Left hindlimb (tissue), 1 donor: ENCODE measurements at places on chromosomes 7 and 10.

GRCh38 chr7:132049462-132050304 is 493.3 kb upstream of the PODXL start:
- no peak for DNase-seq

DNA sequence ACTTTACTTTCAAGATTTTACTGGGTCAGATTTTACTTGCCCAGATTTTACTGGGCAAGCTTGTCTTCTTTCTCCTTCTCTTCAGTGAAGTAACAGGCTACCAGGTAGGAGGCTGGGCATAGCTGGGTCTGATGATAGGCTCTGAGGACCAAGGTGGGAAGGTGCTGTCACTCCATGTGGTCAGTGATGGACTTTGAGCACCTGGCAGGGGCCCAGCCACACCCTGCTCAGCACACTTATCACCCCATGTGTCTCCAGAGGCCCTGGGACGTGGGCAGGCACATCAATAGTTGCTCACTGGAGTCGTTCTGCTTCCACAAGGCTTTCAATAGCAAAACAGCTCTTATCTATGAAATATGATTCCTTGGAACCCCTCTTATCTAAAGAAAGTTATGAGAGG is 70.5 kb upstream of the GPR26 start:
- DNase-seq, result no peak

GRCh38 chr7:129740574-129741410 is 129.3 kb downstream of the NRF1 start:
- DNase-seq, result no peak

DNA sequence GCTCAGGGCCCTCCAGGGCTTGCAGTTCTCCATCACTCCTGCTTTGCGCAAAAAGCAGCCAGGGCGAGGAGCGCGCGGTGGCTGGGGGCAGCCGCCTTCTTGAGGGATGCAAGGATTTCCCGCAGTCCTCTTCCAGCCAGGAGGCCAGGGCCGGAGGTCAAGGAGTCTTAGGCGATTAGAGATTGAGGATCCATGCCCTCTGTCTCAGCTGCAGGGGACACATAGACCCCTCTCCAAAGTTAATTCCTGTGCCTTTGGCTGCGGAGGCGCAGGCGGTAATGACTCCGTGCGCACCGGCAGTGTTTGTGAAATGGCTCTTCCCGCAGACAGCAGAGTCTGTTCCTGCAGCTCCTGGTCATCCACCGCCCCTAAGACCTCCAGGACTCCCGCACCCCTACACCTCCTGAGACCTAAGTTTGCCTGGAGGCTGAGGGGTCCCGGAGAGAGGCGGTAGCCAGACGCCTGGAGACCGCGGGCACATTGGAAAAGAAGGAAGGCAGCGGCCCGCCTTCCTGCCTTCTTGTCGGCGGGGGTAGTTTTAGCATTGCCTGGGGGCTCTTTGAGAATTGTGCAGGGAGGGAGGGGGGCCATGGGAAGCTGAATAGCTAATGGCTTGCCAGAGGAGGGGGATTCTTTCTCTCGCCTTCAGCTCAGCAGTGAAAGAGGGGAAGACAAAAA is 3.3 kb upstream of the NEUROG3 start:
- DNase-seq, result no peak

DNA sequence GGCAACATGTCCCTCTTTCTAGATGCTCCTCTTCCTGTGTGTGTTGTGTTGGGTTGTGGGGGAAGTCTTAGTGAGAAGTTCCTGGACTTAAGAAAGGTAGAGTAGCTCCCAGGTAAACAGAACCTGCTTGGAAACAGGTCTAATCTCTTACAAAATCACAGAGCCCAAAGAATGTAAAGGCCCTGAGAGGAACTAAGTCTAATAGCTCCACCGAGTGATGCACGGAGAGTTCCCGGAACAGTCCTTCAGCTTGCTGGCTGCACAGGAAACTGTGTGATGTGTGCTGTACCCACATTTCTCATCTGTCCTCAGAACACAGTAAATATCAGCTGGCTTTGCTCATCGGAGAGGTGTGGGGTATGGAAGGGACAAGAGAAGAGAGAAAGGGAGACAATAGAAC is 182.6 kb upstream of the LYZL1 start:
- DNase-seq, result no peak

DNA sequence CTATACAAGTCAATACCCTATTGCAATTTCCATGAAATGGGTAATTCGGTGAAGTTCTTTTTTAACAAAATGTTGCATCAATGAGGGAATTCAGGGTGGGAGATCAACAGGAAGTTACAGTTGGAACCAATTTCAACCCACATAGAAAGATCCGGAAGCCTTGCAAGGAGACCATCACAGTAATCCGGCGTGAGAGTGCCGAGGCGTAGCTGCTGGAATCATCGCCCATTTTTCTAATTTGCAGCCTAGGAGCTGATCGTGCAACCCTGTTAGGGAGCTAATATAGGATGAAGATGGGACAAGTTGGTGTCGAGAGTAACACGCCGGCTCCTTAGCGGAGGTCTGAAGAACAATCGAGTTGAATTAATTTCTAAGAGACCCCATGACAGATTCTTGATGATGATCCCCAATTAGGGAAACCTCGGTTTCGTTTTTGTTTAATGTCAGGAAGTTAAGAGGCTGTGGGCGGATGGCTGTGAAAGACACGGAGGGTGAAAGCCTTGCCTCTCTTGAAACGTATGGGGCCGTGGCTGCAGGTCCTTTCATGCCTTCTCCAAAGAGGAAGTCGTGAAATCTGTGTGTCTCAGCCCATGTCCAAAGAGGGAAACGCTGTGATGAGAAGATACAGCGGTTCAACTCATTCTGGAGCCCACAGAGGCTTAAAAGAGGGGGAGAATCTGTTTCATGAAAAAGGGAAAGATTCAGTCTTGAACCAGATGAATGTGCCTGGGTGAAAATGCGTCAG is 51.2 kb upstream of the CARD11 start:
- no peak for DNase-seq

- no peak for DNase-seq
These were observed 4.6 kb upstream of the CYP3A4 start for GRCh38 chr7:99788554-99788953.

GRCh38 chr10:21309427-21309826 is 216.1 kb downstream of the SKIDA1 start:
- no peak for DNase-seq
